ENCODE measurements at places on chromosomes 5 and 9.

DNA sequence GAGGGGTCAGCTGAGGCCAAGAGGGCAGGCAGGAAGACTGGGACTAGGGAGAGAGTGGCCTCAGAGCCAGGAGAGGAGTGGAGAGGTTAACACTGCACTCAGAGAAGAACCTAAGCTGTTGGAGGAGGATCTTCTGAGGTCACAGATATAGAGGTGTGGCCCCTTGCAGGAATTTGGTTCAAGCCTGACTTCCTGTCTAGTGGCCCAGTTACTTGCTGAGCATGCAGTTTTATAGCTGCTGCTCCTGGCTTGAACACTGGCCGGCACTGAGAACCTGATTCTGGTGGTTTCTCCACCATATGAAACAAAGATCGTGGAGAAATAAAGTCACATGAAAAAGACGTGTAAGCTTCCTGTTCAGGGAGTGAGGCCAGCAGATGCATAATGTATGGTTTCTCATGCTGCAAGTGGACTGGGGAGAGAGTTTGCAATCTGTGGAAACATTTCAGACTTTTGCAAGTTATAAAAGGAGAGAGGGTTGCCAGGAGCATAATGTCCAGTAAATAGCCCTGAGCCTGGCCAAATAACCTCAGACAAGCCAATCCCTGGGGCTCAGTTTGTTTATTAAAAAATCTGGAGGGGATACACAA, 82.6 kb downstream of the GALNT10 start:
- DNase-seq = no peak

GRCh38 chr9:133754187-133754586, 16.0 kb upstream of the SARDH start:
- DNase-seq = no peak

GRCh38 chr9:94812343-94812742, 85.8 kb downstream of the AOPEP start:
- DNase-seq = no peak

DNA sequence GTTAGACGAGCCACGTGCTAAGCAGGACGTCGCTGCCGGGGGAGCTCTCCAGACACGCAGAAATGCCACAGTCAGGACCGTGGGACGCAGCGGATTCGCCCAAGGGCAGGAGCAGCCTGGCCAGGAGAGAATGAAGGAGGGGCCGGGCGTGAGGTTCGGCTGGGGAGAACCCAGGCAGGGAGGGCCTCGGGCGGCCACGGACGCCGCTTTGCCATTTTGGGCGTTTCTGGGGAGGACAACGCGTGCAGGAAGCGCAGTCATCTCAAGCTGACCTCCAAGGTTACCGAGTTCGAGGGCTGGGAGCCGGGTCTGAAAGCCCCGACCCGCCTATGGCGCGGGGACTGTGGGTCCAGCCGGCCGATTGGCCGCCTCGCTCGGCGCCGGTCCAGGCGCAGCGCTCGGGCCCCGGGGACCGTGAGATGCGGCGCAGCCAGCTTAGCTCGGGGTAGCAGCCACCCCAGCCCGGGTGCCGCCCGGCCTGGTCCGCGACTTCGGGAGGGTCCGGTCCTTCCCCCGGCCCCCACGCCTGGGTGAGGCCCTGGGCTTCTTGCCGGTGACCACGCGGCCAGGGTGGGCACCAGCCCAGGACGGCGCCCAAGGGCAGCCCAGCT, 760 bp upstream of the MAN1B1 start:
- no peak for DNase-seq

DNA sequence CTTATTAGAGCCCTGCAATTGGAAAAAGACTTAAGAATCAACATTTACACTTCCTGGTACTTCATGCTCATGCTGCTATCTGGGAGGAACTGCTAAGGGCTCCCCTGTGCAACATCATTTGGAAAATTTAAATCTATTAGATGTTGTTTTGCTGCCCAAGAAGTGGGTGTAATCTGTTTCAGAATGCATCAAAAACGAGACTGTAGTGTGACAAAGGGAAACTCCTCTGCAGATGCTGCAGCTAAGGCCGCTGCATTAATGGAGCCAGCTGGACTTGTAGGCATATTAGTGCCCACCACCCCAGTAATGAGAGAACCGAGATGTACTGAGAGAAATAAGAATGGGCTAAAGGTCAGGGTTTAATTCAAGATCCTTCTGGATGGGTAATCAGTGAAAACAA, 11.1 kb upstream of the PAIP1 start:
- no peak for DNase-seq

GRCh38 chr5:33969572-33970452, 14.7 kb downstream of the SLC45A2 start:
- DNase-seq = no peak

- peak; percentile 48 for DNase-seq
Measured at GRCh38 chr9:1051584-1052275, 1.6 kb downstream of the DMRT2 start.

- no peak for DNase-seq
Measured at GRCh38 chr9:70034271-70034711, 9.4 kb upstream of the MAMDC2 start.

DNA sequence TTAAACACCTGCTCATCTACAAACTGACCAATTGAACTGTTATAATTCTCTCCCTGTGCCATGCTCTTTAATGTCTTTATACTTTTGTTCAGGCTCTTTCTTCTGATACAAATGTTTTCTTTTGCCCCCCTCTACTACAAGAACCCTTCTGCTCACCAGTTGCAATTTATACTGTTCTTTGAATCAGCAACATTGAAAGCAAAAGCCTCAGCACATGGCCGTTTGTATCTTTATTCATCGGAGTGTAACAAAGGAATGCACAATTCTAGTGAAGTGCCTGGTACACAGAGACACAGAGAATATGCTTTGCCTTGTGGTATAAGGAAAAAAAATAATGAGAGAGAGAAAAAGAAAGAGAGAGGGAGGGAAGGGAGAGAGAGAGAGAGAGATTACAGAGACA, 547.1 kb downstream of the CDH12 start:
- DNase-seq = no peak

GRCh38 chr5:13766236-13766635, 178.3 kb downstream of the DNAH5 start:
- DNase-seq = no peak

DNA sequence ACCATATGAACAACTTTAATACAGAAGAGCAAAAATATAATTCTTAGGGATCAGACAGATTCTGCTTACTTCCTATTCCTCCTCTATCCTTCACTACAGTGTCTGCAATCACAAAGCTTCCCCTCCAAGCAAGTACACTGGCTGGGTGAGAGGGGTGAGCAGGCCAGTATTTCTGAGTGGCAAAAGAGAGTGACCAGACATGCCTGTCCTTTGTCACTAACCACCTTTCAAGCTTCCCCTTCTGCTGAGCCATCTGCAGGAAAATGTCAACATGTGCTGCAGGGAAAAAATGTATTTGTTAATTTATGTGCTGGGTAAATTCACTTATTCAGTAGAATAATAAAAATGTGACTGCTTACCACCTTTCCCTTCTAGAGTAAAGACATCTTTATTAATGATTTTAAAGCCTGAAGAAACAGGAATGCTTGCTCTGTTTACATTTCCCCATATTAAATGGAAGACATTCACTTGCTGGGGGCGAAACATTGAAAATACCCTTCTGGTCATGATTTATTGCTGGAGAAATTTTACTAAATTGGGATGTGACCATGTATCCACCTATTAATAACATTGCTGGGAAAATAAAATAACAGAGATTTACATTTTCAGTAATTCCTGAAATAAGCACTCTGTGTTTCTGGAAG, 84.9 kb downstream of the SPOCK1 start:
- DNase-seq = no peak

GRCh38 chr5:65811885-65812284, 89.9 kb downstream of the NLN start:
- no peak for DNase-seq

GRCh38 chr5:172841-173251, 18.4 kb upstream of the LRRC14B start:
- no peak for DNase-seq

GRCh38 chr5:76586531-76586930, 36.7 kb downstream of the F2RL2 start:
- no peak for DNase-seq

DNA sequence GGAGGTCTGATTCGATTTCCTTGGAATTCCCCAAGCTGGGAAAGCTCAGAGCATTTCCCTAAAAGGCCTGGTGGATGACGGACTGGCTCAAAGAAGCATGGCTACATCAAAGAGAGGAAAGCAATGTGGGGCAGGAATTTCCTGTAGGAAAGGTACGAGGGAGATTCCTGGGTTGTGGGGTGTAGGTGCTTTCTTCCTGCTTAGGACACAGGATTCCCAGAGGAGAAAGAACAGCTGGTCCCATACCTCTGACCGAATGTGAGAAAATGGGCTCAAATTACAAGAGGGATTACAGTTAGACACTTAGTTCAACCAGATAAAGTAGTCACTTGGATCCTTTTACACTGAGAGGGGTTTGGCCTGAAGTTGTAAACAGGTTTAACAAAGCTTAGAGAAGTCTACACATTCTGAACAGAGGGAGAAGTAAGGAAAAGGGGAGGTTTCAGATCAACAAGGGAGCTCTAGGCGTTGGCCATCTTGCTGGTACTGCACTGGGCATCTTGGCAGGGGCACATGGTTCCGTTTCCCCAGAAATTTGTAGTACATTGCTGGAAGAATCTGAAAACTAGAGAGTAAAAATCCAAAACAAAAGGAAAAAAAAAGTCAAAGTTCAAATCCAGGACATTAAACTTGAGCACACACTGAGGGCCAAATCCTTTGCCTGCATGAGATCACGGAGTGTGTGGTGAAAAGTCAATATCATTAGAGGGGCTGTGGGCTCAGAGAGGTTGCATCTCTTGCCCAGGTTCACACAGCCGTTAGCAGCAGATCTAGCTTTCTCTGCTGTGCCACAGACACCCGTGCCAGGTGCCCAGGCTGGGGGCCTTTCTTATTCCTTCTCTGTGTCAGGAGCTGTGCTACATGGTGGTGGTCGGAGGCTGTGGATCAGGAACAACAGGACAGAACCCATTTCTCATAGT, 171.3 kb downstream of the RGS3 start:
- DNase-seq = no peak

GRCh38 chr9:21244836-21245235, 5.0 kb upstream of the IFNA14 start:
- no peak for DNase-seq

DNA sequence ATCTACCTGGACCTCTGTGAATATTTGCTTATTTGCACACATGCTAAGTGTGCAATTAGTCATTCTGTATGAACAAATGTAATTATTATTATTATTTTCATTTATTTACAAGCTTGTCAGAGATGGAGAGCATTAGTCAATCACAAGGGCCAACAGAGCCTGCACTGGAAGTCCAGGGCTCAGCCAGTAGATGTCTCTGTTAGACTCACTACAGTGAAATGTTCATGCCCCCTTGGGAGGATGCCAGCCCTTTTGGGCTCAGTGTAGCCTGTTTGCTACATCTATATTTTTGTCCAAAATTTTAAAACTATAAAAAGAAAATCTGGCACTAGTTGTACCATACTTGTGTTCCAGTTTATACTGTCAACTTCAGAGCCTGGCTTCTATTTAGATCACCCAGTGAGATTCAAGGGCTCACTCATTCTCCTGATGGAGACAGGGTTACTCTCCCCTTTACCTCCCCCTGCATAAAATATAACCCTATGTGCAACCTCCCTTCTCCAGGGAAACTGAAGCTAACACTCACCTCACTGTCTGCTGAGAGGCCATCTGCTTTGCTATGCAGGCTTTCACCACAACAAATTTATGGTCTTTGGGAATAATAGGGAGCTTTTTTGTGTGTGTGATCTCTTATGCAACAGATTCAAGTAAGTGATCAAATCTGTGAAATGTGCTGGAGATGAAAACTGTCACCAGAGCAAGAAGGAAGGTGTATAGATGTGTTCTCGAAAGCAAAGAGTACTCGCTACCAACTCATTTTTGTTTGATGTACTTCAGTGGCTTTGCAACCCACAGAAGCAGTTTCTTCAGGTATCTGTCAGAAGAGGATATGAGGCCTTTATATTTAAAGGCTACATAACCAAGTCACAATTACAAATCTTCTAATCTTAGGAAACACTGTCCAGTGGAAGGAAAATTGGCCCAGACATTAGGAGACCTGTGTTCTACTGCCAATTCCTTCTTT, 99.9 kb upstream of the TLE4 start:
- no peak for DNase-seq

GRCh38 chr9:123238365-123238764, 30.0 kb downstream of the STRBP start:
- DNase-seq = no peak

- no peak for DNase-seq
Measured at GRCh38 chr9:83423815-83424707, 114.1 kb downstream of the FRMD3 start.

DNA sequence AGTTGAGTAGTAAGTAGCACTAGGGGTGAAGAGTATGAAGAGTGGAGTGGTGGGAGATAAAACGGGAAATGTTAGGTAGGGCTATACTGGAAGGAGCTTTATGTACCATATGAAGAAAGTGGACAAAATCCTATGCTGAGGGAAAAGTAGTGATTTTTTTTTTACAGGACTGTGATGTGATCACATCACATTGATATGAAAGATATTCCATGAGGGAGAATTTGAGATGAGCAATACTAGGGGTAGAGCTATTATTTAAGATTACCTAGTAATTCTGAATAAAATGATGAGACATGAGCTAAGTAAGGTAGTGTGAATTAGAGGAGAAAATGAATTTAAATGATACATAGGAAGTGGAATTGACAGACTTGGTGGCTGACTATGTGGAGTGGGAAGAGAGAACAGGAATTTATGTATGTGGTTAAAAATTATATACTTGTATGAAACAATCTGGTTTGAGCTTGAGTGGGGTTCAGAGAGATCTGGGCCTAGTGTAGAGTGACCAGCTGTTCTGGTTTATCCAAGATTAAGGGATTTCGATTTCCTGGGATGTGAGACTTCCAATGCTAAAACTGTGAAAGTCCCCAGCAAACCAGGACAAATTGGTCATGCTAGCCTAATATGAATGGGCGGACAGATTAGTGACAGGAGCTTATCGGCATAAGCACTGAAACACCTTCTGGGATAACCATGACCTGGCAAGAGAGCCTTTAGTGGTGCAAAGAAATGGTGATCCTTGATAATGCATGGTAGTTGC, 29.3 kb upstream of the STOM start:
- DNase-seq = no peak

DNA sequence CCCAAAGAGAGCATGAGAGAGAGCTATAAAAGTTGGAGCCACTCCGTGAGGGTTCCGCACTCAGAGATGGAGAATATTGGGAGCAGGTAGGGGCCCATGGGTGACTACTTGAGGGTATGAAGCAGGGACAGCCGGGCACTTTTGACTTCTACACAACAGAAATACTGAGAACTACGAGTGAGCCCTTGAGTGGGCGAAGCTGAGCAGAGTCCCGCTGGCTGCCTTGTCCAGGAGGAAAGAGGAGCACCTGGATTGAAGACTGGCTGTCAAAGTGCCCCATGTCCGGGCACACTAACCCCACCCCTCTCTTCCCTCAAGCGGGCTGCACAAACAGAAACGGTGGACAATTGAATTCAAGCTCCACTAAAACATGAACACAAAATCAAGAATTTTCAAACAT, 33.6 kb downstream of the FYB1 start:
- DNase-seq = no peak

Measured in activated T-cell treated with anti-CD3 and anti-CD28 coated beads, Interleukin-2, amount 50 U/mL, for 48 hours (primary cell).